GM23248 (cell line): ENCODE measurements at places on chromosomes 7 and 10. TPM values are rescaled to one million over a fixed set of nuclear protein-coding genes. Genes with fewer than 3 reads are reported as not detected.

The SLC18A3 gene
- not detected in 2 replicates for polyA plus RNA-seq

The MYO1G gene
- polyA plus RNA-seq: 0.14 TPM in 1 of 2 replicates, not detected in the other

The SOSTDC1 gene
- polyA plus RNA-seq: not detected in 2 replicates

- DNase-seq: no peak
These were observed 200.6 kb downstream of the DIP2C start for GRCh38 chr10:488933-489215.

DNA sequence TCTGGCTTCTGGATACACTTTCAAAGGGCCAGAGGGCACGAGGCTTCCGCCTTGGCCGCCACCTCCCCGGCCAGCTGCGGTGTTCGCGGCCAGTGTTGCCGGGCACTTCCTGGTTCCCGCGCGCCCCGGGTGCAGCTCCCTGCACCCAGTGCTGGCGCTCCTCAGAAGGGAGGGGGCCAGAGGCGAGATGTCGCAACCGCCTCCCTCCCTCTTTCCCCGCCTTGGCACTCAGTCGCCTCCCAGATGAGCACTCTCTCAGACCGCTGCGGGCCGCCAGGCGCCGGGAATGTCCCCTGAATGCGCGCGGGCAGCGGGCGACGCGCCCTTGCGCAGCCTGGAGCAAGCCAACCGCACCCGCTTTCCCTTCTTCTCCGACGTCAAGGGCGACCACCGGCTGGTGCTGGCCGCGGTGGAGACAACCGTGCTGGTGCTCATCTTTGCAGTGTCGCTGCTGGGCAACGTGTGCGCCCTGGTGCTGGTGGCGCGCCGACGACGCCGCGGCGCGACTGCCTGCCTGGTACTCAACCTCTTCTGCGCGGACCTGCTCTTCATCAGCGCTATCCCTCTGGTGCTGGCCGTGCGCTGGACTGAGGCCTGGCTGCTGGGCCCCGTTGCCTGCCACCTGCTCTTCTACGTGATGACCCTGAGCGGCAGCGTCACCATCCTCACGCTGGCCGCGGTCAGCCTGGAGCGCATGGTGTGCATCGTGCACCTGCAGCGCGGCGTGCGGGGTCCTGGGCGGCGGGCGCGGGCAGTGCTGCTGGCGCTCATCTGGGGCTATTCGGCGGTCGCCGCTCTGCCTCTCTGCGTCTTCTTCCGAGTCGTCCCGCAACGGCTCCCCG is at the start of gene FFAR4:
Gene FFAR4 (plus strand): TSS at position 231 of the 842 bp plus-strand sequence. CDS start 56 bp downstream, at position 287.
- peak; percentile 6 for DNase-seq

GRCh38 chr7:31076051-31076450 is 23.9 kb downstream of the ADCYAP1R1 start:
- no peak for DNase-seq
